Stimulated activated CD8-positive, alpha-beta memory T cell treated with anti-CD3 and anti-CD28 coated beads, Interleukin-7, amount 100 ng/mL, for 24 hours (primary cell): ENCODE measurements at places on chromosomes 12 and 14.

DNA sequence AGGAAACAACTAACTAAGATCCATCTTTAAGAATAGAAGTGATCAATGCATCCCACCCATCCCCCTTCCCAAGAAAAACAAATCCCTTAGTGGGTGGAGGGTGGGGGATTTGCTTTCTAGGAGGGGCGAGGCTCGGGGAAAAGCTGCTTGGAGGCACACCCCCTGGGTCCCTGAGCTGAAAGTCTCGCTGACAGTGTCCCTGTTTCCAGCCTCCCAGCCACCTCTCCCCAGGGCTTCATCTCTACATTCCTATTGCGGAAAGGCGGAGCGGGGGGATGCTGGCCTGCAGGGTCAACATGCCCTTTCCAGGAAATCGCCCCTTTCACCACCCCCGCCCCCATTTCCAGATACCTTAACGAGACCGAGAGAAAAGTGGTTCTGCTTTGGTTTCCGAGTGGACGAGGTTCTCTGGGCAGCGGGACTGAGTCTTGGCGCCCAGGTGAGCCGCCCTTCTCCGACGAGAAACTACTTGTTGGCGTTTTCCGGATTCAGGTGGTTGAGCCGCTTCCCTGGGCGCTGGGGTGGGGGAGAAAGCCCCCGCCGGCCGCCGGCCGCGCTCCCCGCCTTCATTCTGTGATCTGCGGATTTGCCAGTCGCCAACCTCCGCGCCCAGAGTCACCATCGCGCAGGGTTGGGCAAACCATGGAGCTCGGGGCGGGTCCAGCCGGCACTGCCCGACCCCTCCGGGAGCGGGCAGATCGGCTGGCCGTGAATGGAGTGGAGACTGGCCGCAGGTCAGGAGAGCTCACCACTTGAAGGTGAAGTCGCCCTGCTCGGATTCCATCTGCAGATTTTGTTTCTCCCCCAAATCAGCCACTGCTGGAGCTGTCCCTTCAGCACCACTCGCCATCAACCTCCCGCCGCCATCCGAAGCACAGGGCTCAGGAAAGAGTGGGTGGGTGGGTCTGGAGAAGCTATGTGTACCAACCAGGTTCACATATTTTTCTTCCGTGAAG is 505 bp downstream of the KCNC2 start:
- no peak for DNase-seq

DNA sequence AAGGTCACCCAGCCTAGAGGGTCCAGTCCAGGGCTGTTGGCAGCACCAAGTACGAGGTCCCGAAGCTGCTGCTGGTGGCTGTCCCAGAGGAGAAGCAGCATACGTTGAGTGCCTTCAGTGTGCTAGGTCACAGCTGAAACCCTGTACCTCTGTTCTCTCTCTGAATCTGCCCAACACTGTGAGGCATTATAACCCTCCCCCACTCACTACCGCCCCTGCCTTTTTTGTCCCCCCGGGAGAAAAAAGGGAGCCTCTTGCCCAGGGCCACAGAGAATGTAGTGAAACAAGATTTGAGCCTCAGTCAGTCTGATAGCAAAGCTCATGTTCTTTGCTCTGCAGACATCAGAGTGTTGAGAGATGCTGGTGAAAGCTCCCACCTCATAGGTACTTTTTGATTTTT is 53.4 kb downstream of the PPP2R5C start:
- DNase-seq: no peak

DNA sequence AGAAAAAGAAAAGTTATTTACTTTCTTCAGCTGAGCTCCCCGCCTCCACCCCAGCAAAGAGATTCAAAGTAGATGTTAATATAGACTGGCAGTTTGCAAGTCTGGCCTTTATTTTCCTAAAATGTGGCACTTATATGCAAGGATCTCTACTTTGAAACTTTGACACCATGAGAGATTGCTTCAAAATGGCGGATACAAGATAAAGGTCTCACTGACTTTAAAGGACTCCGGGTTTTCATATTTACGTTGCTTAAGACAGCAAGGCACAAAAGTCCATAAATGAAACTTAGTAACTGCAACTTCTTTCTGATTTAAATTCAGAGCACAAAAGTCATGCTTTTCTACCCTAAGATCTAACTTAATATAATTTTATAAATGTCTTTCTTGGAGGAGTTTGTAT is 3.5 kb downstream of the OTX2 start:
- no peak for DNase-seq

DNA sequence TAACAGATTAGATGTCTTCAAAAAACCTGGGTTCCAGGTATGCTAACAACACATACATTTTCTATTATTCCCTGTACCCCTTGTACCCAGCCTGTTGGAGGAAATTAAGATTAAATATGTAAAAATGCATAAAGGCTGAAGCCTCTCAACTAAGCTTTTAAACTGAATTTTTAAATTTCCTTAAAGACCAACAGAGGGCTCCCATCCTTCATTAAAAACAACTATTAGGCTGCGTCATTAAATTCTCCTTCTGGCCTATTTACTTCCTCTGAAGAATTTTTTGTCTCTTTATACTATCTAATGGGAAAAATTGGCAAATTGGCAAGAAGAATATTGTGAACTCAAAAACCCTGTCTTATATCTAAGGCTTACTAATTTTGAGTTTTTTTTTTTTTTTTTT is 21.8 kb downstream of the SENP1 start:
- no peak for DNase-seq

DNA sequence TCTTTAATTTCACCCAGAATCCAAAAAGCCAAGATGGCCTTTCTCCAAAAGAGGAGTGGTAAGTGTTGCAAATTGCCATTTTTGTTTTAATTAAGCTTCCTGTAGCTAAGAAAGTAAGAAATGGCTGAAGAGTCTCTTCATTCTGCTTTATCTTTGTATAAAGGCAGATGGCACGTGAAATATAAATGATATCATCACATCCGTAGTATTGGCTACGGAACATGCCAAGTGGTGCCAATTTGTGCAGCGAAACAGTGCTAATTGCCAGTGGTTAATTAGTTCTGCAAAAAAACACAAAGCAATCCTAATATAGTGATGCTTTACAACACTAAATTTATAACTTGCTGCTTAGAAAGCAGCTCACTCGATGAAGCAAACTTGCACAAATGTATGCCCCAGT is 29.4 kb downstream of the PLEKHG7 start:
- DNase-seq: no peak

DNA sequence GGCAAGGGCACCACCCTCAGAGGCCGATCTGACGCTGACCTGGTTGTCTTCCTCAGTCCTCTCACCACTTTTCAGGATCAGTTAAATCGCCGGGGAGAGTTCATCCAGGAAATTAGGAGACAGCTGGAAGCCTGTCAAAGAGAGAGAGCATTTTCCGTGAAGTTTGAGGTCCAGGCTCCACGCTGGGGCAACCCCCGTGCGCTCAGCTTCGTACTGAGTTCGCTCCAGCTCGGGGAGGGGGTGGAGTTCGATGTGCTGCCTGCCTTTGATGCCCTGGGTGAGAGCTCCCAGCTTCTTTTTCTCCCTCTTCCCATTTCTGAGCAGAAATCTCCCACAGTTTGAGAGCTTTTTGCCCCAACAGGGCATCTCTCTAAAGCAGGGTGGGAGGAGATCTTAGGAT is 1.8 kb downstream of the OAS1 start:
- no peak for DNase-seq
